CD4-positive, CD25-positive, alpha-beta regulatory T cell (primary cell): ENCODE measurements at places on chromosomes 7 and 10.

DNA sequence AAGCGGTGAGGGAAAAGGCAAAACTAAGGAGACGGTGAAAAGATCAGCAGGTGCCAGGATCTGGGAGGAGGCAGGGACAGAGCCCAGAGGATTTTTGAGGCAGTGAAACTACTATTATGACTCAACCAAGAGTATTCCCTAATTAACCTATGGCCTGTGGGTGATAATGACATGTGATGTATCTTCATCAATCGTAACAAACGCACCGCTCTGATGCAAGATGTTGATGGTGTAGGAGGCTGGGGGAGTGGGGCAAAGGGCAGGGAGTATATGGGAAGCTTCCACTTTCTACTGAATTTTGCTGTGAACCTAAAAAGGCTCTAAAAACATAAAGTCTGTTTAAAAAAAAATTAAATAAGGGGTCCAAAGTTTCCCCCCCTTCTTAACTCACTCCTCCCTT, 25.5 kb upstream of the EZH2 start:
- no peak for DNase-seq

DNA sequence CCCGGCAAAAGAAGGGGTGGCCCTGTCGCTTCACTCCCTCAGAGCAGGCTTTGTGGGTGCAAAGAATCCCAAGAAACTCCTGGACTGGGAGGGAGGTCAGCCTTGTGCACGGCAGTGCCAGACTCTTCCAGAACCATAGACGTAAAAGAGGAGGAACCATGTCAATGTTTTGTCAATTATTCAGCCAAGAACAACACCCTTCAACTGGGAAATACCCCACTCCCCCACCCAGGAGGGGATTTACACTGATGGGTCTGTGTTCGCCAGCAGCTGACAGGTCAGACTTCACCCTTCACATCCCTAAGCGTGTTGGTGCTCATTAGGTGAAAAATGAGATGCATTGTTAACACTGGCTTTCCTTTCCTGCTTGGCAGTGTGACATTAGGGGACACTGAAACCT, 116.8 kb upstream of the BMPER start:
- no peak for DNase-seq

GRCh38 chr7:154326421-154326820, 274.2 kb downstream of the DPP6 start:
- no peak for DNase-seq

DNA sequence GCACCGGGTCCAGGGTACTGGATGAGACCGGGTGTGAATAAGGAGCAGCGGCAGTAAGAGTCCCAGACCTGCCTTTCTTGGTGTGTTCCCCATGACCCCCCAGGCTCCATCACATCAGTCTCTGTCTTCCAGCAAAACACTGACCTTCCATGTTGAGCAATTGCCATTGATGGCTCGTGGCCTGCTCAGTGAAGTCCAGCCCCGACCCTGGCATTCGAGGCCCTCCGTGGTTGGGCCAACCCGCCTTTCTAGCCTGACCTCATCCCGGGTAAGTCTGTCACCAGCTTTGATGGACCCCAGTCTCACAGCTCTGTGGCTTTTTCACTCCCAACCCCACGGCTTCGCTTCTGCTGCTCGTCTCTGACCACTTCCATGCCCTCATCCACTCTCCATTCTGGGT, 6.4 kb downstream of the MMP21 start:
- no peak for DNase-seq

DNA sequence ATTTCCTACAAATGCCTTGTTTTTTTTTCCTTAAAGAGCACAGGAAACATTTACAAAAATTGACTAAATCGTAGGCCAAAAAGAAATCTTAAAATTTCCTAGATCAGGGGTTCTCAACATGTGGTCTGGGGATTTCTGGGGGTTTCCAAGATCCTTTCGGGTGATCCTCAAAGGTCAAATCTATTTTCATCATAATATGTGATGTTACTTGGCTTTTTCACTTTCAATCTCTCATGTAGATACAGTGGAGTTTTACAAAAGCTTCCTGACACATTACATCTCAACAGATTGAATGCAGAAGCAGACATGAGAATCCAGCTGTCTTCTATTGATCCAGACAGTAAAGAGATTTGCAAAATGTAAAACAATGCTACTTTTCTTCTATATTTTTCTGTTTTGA, 497.3 kb downstream of the INHBA start:
- no peak for DNase-seq

GRCh38 chr10:51653025-51653424, 46.4 kb downstream of the CSTF2T start:
- no peak for DNase-seq

GRCh38 chr10:30029872-30030256, 29.5 kb downstream of the JCAD start:
- no peak for DNase-seq

GRCh38 chr7:83588602-83589240, 60.2 kb downstream of the SEMA3E start:
- no peak for DNase-seq

DNA sequence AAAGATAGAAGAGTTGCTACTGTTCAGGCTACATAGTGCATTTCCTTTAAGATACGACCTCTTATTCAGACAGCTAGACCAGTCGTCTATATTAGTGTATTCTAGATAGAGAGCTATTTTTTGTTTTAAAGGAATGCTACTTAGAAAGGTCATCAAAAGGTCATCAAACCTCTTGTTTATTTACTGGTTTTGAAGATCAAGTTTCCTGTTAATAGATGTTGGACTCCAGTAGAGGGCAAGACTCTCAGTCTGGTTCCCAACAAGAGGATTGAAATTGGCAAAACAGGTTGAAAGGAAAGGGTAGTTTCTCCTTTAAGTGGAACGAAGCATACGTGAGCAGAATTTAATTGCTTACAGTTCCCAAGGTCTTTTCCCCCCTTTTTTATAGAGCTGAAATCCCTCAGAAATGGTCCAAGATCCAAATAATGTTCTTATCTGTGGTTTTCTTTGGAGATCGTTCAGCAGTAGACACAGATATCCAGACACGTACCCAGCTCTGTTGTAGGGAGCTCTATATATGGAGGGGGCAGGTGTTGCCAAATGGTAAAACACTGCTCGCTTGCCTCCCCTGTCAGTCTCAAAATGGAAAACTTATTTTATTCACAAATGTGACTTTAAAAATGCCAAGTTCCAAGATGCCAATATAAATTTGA, 37.2 kb downstream of the BAMBI start:
- no peak for DNase-seq

GRCh38 chr10:17409170-17409733, 45.1 kb downstream of the ST8SIA6 start:
- DNase-seq: peak; percentile 58

GRCh38 chr10:14408139-14408538, 77.4 kb upstream of the FRMD4A start:
- DNase-seq: no peak

DNA sequence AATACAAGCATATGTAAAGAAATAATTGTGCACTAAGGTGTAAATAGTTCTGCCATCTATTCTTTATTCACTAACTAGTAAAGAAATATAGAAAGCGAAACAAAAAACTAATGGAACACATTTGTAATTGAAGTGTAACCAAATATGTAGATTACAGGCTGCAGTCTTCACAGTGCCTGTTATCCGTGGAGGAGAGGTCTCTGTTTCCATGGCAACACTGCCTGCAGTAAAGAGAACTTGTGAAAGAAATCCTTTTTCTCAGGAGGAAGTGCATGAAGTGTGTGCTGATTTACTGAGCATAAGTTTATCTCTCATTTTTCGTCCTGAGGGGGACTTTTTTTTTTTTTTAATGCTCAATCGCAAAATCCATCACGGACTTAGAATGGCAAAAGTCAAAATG, 102.5 kb downstream of the APBB1IP start:
- peak; percentile 37 for DNase-seq

GRCh38 chr7:23246555-23246954, at the start of gene GPNMB:
GPNMB (plus strand) TSS chr7:23246775; CDS start chr7:23246858, 83 bp downstream.
- DNase-seq: no peak

DNA sequence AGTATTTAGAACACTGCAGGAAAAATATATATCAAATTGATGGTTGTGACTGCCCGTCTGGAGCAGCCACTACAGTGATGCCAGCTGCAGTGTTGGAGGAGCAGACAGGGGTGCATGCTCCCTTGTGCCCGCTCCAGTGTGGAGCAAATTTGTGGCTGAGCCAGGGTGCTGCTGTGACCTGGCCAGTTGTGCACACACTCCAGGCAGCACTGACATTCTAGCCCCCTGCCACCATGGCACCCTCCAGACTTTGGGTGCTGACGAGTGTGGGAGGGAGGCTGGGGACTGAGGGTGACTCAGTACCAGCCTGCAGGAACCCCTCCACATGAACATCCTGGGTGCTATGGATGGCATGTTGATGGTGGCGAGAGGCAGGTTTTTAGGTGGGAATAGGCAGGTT, 160.0 kb upstream of the PCDH15 start:
- no peak for DNase-seq

DNA sequence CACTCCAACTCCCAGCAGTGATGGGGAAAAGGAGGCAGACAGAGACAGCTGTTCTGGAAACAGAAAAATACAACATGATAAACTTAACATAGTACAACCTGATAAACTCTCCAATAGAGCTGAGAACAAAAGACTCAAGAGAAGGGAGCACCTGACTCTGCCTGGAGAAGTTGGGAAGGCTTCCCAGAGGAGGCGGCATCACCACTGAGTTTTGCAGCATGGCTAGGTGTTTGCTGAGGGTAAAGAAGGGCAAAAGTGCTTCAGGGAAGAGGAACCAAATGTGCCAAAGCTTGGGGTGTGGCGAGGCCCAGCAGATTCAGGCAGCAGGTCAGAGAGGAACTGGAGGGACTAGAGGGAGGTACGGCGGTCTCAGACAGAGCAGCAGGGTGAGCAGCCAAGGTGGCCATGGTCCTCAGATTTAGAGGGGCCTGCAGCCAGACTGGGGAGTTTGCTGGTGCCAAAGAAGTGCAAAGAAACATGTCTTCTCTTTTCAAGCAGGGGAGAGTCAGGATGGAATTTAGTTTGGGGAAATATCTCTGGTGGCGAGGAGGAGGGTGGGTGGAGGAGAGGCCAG, 119.9 kb upstream of the BTBD16 start:
- no peak for DNase-seq

DNA sequence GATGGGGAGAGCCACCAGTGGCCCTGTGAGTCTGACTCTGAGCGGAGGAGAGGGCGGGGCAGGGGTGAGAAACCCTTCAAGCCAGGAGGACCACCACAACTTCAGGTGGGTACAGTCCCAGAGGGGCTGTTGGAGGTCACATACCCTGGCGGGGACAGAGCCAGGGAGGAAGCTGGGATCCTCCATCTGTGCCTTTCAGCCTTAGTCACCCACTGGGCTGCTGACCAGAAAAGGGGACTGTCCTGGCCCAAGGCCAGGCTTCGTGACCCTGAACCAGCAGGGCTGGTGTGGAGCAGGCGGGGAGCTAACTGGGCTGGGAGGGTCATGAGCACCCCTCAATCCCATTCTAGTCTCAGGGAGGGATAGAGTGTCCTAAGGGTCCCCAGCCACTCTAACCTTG, 1.5 kb upstream of the CALHM3 start:
- no peak for DNase-seq

- DNase-seq: no peak
These were observed 1012.5 kb downstream of the DNAJB9 start for GRCh38 chr7:109582211-109582610.
